ENCODE measurements at places on chromosomes 16 and 17. TPM values are rescaled to one million over a fixed set of nuclear protein-coding genes. Genes with fewer than 3 reads are reported as not detected.

The PRCD gene
- total RNA-seq: 1.3 TPM

DNA sequence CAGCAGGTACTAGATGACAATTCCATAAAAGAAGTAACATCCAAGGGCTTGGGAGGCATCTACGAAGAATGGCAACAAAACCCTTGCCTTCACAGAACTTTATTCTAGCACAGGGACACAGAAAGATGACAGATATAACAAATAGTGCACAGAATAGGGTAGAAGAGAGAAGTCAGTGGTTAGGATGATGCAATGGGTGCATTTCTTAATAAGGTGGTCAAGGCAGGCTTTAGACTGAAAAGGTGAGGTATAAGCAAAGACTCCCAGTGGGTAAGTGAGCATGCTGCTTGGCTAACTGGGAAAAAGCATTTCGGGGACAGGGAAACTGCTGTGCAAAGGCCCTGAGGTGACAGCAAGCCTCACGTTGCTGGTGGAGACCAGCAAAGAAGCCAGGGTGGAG is 175.9 kb downstream of the XYLT1 start:
- H3K27me3 ChIP-seq: no peaks in the 10 kb centered on the region
- peaks cover 2% of the 10 kb centered on the region for H3K36me3 ChIP-seq
- H3K4me1 ChIP-seq: no peaks in the 10 kb centered on the region
- no peak overlapping the region for H3K4me3 ChIP-seq
- DNase-seq: no peak

The CSH2 gene
- total RNA-seq: not detected

DNA sequence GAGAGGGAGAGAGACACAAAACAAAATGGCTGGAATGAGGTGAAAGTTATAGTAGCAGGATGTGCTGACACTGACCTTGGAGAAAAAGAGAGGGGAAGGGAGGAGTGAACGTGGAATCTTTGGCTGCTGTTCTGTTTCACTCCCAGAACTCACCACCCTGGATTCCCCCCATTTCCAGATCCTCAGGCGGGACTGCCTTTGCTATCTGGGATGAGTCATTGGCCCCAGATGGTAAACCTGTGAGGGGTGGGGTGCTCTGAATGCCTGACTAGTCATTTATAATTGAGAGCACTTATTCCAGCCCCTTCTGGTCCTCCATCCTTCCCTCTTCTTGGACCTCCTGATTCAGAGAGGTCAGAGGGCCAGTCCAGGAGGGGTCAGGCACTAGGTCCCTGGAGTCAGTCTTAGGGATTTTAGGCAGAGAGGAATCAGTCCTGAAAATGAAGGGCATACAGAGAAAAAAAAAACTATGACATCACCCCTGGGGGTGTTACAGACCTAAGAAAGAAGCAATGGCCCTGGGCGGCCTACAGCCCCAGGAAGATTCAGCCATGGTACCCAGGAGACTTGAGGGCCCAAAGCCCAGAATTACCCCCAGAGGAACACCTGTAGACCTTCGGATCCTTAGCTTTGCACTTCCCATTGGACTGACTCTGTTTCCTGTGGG is 2.2 kb upstream of the ZG16 start:
- H3K27ac ChIP-seq: no peak overlapping the region
- H3K4me1 ChIP-seq: peaks cover 6% of the 10 kb centered on the region
- peaks cover 12% of the 10 kb centered on the region for H3K27me3 ChIP-seq
- no peak for DNase-seq

GRCh38 chr17:27846042-27846655 is 45.8 kb upstream of the NOS2 start:
- no peaks in the 10 kb centered on the region for H3K36me3 ChIP-seq
- no peaks in the 10 kb centered on the region for H3K4me1 ChIP-seq
- peaks cover 28% of the 10 kb centered on the region for H3K27me3 ChIP-seq
- no peak overlapping the region for H3K27ac ChIP-seq

The COL1A1 gene
- 28,023 TPM for total RNA-seq

- DNase-seq: no peak
- no peaks in the 10 kb centered on the region for H3K4me1 ChIP-seq
- H3K36me3 ChIP-seq: no peaks in the 10 kb centered on the region
- no peak overlapping the region for H3K27ac ChIP-seq
These were observed 79.9 kb upstream of the HSBP1 start for GRCh38 chr16:83727751-83728352.

The KAT8 gene
- 56.5 TPM for total RNA-seq

GRCh38 chr17:39057701-39058206 is 90.6 kb upstream of the FBXO47 start:
- H3K27me3 ChIP-seq: peaks cover 14% of the 10 kb centered on the region
- no peak overlapping the region for H3K27ac ChIP-seq

Measured in osteocyte (in vitro differentiated cells).